ENCODE measurements at places on chromosomes 12 and 14.

- no peak for DNase-seq
These were observed at the start of gene KCNK10 for GRCh38 chr14:88323086-88323522. TSS of gene KCNK10 (minus strand) at chr14:88323269. CDS start at chr14:88322798, 471 bp downstream.

- no peak for DNase-seq
These were observed 2.8 kb downstream of the TBX5 start for GRCh38 chr12:114403011-114403689.

DNA sequence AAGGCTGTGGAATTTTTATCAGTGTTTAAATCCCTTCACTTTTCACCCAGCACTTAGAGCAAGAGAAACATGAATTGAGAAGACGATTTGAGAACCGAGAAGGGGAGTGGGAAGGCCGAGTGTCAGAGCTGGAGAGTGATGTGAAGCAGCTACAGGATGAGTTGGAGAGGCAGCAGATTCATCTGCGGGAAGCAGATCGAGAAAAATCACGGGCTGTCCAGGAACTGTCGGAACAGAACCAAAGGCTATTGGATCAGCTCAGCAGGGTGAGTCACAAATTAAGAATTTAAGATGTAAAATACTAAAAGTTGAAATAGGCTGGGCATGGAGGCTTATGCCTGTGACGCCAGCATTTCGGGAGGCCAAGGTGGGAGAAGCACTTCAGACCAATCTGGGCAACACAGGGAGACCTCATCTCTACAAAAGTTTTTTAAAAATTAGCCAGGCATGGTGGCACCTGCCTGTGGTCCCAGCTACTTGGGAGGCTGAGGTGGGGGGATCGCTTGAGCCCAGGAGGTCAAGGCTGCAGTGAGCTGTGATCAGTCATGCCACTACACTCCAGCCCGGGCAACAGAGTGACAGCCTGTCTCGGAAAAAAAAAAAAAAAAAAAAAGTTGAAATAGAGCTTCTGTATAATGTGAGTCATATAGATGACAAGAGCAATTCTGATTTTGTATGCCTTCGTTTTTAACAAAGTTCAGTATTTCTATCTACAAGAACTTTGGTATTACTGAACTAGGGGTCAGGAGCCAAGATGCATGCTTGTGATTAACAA lies 9.6 kb downstream of the BICDL1 start:
- DNase-seq = no peak

- no peak for DNase-seq
These were observed 241.0 kb downstream of the ASCL1 start for GRCh38 chr12:103198499-103198898.

GRCh38 chr12:65742018-65743010 lies 82.0 kb upstream of the HMGA2 start:
- DNase-seq = no peak

DNA sequence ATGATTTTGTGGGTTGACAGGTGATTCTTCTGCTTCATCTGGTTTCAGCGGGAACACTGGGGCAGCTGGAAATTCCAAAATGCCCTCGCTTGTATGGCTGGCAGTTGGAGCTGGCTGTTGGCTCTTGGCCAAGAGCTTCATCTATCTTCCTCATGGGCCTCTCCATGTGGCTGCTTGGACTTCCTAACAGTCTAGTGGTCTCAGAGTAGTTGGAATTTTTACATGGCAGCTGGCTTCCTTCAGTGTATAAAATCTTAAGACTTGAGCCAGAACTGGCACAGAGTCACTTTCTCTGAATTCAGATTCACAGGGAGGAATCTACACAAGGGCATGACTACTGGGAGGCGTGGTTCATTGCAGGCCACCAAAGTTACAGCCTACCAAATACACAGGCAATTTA lies 204.9 kb upstream of the RMST start:
- no peak for DNase-seq

DNA sequence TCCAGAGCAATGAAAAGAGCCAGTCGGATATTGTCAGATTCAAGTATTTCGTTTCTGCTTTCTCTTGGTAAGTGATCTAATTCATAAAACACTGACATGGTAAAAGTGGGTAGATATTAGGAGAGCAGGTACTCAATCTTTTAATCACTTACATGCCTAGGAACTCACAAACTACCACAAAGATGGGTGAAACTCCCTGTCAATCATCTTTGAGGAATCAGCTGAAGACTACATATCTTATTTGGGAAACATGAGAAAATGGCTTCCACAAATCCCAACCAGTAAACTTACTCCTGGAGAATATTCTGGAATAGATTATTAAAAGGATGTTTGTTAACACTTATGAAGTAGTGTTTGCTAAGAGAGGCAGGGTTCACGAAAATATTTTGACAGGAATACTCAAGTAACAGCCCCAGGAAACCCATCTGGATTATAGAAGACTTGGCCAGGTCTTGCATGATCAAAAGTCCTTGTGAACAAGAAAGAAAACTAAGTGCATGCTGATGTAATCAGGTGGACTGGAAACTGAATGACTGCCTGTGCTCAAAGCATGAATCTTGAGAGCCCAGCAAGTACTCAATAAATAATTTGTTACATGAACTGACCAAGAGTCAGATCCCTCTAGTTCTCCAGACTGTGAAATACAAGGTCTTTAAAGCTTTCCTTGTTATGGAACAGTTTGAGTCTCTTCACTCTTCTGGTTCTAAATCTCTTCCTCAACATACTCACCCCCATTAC lies 15.5 kb downstream of the CNIH1 start:
- no peak for DNase-seq

- DNase-seq = peak; percentile 43
These were observed 29.3 kb upstream of the KLRF1 start for GRCh38 chr12:9797722-9798619.

DNA sequence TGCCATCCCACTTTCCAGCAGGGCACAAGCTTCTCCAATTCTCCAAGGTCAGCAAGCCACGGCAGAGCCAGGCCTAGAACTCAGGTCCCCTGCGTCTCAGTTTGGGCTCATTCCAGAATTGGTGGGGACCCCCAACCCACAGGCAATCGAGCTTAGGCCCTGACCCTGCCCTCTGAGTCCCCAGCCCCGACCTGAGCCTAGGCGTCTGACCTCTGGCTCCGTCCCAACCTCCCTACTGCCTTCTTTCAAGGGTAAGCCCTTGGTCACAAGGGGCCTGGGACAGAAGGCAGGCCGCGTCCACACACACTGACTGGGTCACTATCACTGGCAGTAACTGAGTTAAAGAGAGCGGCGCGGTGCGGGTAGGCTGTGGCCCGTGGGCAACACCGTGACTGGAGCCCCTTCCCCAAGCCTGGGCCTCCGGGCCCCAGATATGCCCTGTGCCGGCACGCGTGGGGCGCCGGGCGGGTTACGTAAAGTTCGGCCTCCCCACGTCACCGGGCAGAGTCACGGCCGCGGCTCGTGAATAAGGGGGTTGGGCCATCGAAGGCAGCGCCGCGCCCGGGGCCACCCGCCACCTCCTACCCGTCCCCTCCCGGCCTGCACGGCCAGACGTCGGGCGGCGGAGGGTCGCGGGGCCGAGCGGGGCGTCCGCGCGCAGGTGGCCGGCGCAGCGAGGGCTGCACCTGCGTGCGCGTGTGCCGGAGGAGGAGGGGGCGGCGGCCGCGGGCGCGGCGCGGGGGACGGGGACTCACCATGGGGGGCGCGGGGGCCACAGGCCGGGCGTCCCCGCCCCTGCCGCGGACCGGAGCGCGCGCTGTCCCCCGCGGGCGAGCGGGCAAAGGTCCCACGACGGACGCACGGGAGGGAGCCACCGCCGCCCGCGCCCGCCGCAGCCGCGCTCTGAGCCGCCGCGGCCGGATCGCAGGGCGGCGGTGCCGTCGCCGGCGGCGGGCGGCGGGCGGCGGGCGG lies 516 bp downstream of the ANKRD9 start:
- DNase-seq = no peak

DNA sequence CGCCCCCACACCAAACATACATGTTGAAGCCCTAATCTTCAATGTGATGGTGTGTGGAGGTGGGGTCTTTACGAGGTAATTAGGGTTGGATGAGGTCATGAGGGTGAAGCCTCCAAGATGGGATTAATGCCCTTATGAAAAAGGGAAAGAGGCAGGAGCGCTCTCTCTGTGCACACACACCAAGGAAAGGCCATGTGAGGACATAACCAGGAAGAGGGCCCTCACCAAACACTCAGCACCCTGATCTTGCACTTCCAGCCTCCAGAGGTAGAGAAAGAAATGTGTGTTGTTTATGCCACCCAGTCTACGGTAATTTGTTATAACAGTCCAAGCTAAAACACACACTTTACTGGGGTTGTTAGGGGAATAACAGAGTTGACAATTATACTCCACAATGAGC lies 14.6 kb upstream of the PITPNM2 start:
- DNase-seq = no peak

DNA sequence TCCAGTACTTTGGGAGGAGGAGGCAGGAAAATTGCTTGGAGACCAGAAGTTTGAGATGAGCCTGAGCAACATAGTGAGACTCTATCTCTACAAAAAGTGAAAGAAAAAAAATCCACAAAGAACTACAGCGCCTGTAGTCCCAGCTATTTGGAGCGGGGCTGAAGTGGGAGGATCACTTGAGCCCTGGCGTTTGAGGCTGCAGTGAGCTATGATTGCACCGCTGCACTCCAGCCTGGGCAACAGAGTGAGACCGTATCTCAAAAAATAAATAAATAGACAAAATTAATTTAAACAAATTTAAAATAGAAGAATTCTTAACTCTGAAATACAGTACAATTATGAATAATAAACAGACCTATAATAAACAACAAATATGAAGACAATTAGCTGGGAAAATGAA lies 40.9 kb downstream of the ATL1 start:
- no peak for DNase-seq

DNA sequence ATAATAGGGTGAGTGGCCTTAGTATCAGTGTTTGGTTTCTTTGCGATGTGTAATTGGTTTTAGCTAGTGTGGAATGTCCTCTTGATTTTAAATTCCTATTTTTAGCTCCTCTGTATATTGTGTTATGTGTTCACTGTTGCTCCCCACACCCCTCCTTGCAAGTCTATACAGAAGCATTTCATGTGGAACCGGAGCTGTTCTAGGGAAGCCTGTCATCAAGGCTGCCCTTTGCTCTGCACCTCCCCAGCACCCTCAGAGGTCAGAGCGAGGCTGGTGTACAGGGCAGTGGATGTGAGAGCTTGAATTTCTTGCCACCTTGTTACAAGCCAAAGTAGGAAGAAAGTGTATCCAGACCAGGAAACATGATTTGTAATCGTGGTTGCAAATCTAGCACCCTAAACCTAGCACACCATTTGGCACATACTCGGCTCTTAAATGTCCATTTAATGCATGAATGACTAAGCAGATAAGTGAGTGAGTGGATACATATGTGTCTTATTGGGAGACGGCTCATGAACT lies 376.8 kb downstream of the RGS6 start:
- no peak for DNase-seq

GRCh38 chr12:78863482-78864402 lies 832 bp upstream of the SYT1 start:
- no peak for DNase-seq

GRCh38 chr14:61342486-61342885 lies 21.1 kb downstream of the PRKCH start:
- DNase-seq = peak; percentile 71

GRCh38 chr12:50050410-50051098 lies 6.8 kb upstream of the ASIC1 start:
- DNase-seq = no peak

GRCh38 chr14:50954811-50955372 lies 10.6 kb upstream of the PYGL start:
- DNase-seq = no peak

DNA sequence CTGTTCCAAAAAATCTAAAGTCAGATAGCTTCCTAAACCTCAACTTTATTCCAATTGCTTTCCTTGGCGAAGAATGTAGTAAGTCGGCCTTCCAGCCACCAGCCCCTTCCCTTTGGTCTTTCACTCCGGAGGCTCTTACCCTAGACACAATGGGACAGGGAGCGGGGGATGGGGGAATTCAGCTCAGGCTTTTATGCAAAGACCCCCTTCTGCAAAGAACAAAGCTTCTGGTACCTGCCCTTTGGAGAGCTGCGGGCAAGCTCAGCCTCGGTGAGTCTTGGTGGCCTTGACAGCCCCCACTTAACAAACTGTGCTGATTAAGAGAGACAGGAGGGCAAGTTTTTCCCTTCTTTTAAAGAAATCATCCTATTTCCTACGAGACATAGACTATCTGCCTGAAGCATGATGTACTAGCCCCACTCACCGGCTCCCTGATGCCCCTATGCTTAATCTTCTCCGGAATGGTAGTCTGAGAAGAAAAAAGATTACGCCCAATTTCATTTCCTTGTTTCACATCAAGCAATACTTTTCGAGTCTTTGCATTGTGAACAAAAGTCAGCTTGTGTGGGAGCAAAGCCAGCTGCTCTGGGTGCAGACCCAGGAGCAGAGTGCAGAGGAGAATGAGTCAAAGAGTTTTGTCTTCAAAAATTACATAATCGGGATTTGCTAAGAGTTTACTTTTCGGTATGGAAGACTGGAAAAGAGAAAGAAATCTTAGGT lies 1.5 kb upstream of the NANOG start:
- no peak for DNase-seq

GRCh38 chr12:105166736-105167135 lies 59.2 kb downstream of the WASHC4 start:
- DNase-seq = no peak

DNA sequence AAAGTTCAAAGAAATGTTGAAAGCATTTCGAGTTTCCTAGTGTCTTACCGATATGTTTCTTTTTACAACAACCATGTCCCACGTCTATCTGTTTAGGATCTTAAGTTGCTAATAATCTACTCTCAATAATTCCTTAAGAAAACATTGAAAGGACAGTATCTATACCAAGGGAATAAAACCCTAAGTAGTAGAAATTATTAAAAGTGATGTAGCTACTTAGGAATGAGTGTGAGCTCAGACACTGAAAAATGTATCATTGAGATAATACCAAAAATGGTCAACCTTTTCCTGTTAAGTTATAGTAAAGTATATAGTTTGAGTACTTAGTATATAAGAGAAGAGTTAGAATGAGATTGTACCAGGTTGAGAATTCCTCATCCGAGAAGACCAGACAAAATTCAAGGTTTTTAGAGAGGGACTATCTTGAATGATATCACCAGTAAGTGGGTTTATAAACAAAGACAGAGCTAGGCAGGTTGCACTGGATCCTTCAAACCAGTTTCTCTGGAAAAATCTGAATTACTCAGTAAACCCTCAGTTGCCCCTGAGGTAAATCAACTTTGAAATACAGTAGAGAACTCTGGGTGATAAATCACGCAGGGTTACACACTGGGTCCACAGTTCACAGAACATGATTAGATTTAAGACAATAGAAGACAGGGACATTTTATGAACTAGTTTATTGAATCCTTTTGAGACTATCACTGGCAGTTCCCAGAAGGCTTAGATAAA lies 96.8 kb downstream of the ERGIC2 start:
- DNase-seq = no peak
